ENCODE measurements at places on chromosomes 3 and 15.

DNA sequence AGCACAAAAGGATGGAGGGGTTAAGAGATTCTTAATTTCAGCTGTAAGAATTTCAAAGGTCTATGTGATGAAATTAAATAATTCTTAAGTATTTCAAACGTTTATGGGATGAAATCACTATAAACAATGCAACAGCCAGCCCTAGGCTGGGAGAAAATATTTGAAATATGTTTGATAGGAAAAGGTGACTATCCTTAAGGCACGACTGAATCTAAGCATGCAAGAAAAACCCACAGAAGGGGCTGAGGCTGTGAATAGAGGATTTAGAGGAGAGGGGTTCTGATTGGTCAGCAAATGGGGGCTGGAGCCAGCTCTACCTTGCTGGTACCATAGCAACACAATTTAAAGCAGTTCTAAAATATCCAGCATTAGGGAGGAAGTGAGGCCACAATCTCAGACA lies 220.8 kb upstream of the ATP10A start:
- no peak for DNase-seq

DNA sequence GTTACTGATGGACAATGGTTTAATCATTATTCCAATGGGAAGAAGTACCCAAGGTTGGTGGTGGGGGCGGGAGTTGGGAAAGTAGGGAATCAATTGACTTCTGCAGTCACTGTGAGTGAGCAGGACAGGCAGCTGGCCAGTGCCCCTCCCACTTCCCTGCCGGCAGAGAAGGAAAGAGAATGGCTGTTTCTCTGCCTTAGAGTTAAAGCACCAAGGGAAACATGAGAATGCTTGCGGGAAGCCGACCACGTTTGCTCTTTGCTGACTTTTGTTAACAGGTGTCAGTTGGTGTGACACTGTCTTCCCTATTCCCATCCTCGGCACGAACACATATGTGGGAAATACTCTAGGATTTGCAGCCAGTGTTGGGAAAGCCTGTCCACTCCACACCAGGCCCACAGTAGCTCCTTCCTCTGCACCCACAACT lies 33.5 kb upstream of the MFSD1 start:
- no peak for DNase-seq

DNA sequence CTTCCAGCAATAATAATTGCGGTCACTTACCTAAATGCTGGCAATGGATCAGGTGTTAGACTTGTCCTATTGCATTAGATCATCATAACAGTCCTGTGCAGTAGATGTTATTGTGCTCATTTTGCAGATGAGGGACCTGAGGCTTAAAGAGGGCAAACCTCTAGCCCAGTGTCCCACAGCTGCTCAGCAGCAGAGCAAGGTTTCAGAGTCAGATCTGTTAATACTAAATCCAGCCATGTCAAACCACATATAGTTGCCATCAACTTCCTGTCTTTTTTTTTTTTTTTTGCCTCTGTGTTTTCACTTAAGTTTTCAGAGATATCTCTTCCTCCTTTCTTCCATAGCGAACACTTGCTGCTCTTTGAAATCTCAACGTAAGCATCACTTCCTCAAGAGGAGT lies 12.1 kb downstream of the FEZF2 start:
- no peak for DNase-seq

DNA sequence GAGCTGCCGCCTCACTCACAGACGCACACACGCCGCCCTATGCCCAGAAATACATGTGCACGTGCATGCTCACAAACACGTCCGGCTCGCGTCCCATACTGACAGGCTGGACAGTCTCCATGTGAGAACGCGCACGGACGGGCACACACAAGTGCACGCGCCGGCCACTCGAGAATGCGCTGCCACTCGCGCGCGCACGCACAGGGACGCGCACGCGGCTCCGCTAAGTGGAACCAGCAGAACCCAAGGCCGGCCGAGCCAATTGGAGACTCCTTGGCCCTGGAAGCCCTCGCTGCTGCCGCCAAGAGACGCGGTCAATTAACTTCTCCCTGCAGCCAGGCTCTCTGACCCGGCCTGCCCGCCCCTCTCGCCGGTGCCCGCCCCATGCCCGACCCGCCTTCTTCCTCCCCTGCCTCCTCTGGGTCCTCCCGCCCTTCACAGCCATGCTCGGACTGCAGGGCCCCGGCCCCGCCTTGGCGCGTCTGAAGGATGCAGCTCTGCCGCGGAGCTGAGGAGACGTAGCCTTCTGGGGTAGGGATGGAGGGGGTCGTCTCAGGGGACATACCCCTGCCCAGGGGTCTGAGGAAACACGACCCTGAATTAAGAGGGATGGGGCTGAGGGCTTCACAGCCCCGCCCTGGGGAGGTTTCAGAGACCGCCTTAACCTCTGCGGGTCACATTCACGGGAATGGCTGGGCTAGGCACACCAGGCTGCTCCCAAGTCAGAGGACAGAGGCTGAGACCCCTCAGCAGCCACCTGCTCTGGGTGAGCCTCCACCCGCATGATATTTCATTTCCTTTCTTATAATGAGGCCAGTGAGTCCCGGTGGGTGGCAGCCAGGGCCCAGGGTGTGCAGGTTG lies 15.0 kb downstream of the PTH1R start:
- DNase-seq = peak; percentile 62

DNA sequence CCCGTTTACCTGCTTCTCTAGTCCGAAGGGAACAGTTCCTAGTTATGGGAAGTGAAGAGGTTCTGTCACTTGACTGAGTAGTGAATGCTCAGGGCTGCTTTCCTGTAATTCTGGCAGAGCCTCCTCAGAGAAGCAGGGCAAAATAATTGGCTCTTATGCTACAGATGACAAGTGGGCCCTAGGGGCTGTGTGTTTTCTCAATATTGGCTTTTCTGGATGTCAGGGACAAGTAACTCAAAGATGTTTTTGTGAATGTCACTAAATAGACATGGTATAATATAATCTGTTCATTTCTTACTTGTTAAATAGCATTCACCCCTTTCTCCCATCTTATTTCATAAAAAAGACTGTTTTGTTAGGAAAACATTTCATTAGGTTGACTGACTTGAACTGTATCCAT lies 40.1 kb downstream of the SGO1 start:
- DNase-seq = no peak

DNA sequence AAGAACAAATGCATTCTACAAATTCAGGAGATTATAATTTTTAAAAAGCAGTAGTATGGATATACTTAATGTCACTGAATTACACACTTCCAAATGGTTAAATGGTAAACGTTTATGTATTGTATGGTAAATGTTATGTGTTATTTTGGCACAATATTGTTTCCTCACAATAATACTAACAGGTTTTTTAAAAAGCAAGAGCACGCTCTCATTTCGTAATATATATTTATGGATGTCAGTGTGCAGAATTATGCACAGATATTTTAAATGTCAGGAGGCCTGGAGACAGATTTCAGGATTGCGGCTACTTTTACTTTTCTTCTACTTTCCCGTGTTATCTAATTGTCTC lies 533 bp downstream of the ZNF445 start:
- DNase-seq = no peak

DNA sequence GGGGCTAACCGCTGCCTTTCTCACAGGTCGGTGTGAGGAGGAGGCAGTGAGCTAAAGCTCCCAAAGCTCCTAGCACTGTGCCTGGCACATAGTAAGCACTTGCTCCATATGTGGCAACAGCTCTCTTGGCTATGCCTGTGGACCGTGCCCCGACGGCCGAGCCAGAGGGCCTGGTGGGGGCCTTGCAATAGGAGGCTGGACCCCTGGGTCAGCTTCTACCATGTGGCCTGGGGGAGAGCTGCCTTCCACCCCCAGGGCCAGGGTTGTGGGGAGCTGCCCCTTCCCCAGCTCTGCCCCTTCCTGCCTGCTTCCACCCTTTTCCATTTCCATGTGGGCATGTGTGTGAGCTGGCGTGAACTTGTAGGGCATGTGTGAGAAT lies 16.9 kb upstream of the GNAT1 start:
- DNase-seq = no peak

DNA sequence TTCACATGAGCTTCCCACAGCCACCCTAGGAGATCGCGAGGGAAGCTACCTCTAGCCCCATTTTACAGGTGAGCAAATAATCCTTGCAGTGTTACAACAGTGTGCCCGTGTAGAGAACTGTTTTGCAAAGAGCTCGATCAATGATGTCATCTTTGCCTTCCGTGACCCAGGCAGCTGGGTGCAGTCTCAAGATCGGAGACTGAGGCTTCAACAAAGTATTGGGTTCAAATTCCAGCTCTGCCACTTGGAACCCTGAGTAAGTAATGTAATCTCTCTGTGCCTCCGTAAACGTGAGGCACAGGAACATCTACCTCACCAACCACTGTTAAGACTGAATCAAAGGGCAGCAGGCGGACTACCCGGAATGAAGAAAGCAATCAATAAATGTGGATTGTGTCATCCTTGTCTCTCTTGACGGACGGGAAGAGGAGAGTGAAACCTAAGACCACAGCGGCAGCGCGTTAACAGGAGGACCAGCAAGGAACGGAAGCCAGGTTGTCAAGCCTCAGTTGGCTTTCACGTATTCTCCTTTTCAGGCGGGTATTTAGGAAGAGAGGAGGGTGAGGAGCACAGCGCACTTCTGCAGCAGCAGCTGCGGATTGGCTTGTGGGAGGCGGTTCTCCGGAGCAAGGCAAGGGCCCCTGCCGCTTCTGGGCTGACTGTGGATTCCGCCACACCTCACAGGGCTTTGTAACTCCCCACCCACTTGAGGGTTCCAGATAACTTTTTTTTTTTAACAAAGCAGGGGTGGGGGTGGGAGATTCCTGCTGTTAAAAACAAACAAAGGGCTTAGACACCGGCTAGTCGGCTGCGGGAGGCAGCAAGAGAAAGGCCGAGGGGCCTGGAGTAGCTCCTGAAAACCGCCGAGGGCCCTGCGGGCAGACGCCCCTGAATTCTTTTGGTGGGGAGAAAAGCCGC lies 1.5 kb upstream of the SMAD3 start:
- no peak for DNase-seq

- DNase-seq = no peak
Measured at GRCh38 chr3:49553324-49553691, 969 bp upstream of the BSN start.

DNA sequence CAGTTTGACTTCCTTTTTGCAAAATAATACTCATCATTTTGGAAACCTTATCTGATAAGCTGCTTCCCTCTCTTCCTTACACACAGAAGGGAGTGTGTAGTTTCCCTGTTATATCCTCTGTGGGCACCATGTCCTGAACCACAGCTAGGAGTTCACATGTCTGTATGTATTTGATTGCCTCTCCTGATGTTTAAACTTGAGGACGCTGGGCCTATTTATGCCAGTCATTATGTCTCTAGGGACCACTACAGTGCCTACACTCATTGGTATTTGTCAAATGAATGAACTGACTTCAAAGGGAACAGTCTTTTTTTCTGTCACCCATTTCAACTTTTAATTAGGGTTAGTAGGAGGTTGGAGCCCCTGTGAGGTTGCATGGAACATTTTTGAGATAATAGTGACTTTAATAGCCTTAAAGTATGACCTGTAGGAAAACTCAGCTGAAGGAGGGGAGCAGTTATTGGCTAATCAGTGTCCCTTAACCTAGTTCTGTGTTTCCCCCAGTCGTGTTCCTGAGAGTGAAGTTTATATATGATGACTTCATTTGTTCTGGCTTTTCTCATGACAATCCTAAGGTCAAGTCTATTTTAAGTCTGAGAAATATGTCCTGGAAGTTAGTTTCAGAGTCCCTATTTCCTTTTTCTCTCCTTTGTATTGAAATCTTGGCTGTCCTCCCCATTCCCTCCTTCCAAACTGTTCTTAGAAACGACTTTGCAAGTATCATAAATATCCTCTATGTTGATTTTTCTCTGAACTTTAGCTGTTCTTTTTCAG lies 28.9 kb downstream of the PDE8A start:
- no peak for DNase-seq
